ENCODE measurements at places on chromosomes 1 and 21.

DNA sequence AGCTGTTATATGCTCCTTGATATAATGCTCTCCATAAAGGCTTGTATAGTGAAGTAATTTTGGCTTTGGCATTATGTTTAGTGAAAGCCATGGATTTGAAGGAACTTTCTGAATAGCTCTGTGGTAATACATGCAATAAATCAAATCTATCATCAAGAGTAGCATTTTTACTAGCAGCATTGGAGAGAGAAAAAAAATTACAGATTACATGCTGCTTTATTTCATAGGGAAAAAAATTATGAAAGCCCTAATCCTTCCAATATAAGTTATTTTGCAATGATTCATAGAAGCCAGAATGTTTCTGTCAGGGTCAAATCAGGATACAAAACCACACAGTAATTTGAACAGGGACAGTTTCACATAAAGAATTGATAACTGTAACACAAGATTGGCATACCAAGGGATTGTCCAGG lies 250.0 kb downstream of the SPATA17 start:
- DNase-seq: no peak

- no peak for DNase-seq
Measured at GRCh38 chr1:244409701-244410100, 42.0 kb downstream of the ADSS2 start.

- no peak for DNase-seq
Measured at GRCh38 chr1:88141499-88142074, 542.5 kb upstream of the PKN2 start.

GRCh38 chr1:33320619-33321165 lies at the start of gene A3GALT2:
Gene A3GALT2 (minus strand): TSS chr1:33321098. CDS start chr1:33321098, 0 bp downstream.
- no peak for DNase-seq

- DNase-seq: no peak
Measured at GRCh38 chr1:22792396-22793160, 81.9 kb downstream of the EPHB2 start.

GRCh38 chr1:93980320-93981273 lies 71.4 kb upstream of the GCLM start:
- no peak for DNase-seq
